ENCODE measurements at places on chromosomes 2 and 18.

DNA sequence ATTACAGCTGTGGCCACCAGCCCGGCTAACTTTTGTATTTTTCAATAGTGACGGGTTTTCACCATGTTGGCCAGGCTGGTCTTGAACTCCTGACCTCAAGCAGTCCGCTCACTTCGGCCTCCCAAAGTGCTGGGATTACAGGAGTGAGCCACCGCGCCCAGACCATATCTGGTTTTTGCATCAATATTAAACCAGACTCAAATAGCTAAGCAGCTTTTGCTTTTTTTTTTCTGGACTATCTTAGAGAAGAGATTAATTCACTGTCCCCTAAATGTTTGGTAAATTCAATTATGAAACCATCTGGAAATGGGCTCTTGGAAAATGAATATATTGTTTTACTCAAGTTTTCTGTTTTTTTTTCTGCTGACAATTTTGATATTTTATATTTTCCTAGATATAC is 183.7 kb downstream of the DOK6 start:
- DNase-seq, result no peak

DNA sequence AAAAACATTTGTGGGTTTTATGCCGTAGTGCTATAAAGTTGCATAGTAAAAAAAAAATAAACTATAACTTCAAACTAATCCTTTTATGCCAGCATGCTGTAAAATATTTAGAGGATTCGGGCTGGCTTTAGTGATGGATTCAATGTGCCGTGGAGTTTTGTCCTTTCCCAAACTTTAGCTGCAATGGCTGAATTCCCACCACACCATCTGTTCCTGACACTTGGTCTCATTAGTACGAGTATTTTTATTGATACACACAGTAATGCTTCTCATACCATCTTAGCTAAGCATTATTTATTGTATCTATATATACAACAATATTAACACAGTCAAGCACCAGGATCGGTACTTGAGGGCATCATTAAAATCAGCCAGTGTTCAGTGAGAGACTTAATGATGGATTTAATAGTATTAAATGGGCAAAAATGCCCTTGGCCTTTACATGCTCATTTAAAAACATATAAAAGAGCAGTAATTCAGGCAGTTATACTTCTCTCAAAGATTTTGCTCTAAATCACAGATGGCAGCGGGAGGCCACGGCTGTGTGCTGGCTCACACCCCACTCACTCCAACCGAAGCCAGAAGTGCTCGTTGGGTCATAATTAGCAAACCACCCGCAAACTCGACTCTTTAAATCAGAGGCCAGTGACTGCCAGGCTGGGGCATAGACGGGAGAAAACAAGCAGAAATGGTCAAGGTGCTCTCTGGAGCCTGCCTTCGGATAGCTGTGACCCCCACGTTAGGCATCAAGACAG is 297.0 kb upstream of the REV1 start:
- DNase-seq, result no peak

DNA sequence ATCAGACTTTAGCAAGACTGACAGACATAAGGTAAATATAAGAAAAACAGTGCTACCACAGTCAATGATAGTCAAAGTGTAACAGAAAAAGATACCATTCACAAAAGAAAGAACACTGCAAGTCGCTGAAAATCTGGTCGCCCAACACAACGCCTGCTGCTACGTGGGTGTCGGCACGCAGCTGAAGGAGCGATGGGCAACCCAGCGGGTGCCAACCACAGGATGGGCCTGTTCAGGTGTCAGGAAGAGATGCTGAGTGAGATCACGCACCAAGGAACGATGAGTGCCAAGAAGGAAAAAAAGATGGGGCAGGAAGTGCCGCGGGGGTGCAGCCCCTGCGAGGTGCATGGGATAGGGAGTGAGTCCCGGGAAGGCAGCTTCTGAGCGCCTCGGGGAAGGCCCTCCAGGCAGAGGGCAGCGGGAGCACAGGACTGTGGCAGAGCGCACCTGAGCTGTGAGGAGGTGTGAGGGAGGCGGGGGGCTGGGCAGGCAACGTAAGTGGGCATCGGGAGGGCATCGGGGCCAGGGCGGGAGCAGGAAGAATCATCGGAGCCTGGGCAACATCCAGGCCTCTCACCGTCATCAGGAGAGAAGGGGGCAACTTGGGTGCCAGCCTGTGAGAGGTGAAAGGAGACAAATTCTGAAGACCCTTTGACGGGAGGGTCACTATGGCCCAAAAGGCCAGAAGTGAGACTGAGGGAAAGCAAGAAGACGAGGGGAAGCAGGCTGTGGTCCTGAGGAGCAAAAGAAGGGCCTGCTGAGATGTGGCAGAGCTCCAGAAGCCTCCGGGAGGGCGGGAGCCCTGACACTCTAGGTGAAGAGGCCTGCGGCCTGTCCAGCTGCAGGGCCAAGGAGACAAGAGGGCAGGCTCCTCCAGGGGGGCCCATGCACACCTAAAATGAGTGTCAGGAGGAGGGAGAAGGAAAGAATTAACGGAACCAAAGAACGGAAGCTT is 14.8 kb upstream of the MTERF4 start:
- no peak for DNase-seq

GRCh38 chr2:39516347-39517101 is 79.4 kb upstream of the MAP4K3 start:
- DNase-seq, result no peak

DNA sequence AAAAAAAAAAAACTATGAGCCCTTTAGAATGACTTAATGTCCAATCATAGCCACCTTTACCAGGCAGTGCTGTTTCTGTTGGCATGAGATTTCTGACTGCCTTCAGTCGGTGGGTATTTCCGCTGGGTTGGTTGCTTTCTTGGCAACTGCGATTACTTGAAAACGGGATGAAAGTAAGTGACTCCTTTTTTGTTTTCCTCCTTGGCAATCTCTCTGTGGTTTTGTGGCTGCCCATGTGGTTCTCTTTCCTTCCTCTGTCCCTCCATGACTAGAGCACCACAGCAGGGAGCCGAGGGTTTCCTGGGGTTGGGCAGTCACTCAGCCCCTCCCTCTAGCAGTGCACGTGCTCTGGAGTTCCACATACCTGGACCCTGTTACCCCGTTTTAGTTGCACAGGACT is 112.1 kb downstream of the KLHL29 start:
- peak; percentile 70 for DNase-seq

DNA sequence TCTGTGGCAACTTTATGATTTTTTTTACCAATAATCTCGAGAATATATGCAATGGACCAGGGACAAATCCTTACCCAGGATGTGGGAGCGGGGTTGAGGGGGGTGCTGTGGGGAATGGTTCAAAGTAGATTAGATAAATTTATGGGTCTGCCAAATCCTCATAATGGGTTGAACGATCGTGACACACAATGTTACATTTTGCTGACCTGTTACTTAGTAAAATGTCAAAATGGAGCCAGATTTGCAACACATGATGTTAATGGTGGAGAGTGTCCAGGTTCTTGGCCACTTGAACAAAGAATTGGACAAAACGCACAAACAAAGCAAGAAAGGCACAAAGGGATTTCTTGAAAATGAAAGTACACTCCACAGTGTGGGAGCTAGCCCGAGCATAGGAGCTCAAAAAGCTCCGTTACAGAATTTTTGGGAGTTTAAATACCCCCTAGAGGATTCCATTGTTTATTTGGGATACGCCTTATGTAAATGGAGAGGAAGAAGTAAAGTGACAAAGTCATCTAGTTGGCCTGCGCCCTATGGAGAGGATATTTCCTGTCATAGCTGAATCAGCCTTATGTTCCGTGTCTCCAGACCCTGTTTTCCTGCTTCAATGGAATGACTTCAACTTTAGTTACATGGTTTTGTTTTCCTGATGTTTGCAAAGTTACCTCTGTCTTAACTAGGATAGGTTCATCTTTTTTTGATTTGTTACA is 776.0 kb downstream of the DCC start:
- no peak for DNase-seq

DNA sequence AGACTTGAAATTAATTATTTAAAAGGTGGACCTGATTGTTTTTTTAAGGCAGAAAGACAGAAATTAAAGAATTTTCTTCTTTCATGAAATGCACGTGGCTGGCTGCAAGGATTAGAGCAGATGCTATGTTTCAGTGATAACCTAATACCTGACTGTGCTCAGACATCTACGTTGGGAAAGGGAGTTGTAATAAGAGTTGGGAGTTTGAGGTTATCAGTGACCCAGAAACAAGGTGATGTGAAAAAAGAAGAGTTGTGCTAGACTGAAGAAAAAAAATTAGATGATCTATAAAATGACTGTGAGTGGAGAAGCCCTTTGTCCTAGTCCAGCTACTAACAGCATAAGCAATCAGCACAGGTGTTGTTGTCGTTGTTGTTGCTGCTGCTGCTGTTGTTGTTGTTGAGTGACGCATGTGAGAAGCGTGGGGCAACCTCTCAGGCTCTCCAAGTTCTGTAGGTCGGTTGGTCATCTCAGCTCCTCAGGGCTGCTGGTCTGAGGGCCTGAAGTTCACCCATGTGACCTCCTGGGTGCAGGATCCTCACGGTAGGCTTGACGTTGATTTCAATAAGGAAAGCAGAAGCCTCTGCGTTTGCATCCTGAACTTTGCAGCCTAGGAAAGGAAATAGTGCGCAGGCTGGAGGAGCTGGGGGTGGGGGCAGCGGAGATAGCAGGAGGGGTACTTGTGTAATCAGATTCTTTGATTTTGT is 7.6 kb downstream of the POU3F3 start:
- no peak for DNase-seq

- DNase-seq, result no peak
These were observed 52.0 kb downstream of the KIF5C start for GRCh38 chr2:148926981-148927401.

GRCh38 chr2:9897331-9897737 is 54.1 kb downstream of the TAF1B start:
- peak; percentile 77 for DNase-seq

DNA sequence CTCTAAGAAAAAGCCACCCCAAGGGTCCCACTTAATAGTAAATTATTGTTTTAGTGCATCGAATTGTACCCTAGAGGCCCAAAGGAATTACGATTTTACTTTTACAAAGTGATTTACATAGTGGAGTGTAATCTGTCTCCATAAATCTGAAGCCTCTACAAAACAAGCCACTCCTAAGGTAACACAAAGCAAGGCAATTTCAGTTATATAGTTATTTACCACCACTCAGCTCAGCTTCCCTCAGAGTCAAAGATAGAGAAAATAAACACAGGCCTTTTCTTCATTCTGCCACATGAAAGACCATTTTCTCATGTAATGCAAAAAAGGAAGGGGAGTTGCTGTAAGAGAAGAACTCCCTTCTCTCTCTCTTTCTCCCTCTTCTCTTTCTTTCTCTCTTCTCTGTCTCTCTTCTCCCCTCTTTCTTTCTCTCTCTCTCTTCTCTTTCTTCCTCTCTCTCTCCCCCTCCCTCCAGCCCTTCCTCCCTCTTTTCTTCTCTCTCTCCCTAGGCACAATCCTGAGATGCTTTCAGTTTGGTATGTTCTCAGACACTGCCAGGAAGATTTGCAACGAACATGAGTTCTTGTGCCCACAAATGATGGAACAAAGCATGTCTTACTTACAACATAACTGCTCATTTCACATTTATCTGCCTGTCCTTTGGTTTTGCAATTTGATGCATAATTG is 264.5 kb downstream of the BCL2 start:
- no peak for DNase-seq

DNA sequence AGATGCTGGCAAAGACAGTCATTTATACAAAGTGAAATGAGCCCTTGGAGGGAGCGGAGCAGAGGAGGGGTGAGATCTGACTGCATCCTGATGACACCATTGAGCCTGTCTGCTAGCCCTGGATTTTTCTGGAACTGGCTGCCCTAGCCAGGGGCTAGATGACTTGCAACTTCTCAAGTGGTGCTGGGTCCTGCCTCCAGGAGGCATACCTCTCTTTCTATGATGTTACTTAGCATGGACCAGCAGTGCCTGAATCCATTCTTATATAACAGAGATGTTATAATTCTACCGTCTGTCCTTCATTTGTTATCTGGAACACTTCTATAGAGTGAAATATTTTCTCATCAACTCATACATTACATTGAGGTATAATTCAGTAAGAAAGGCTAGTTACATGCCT is 8.5 kb upstream of the TWIST2 start:
- no peak for DNase-seq
